ENCODE measurements at places on chromosomes 3 and 15.

- no peak for DNase-seq
Observed at GRCh38 chr15:69826819-69827175, 270.9 kb downstream of the TLE3 start.

- no peak for DNase-seq
Observed at GRCh38 chr3:102235679-102236078, 199.1 kb upstream of the ZPLD1 start.

GRCh38 chr3:37402351-37402750 is 228.0 kb upstream of the LRRFIP2 start:
- no peak for DNase-seq

GRCh38 chr3:163779396-163780344 is 1298.6 kb downstream of the SI start:
- no peak for DNase-seq

DNA sequence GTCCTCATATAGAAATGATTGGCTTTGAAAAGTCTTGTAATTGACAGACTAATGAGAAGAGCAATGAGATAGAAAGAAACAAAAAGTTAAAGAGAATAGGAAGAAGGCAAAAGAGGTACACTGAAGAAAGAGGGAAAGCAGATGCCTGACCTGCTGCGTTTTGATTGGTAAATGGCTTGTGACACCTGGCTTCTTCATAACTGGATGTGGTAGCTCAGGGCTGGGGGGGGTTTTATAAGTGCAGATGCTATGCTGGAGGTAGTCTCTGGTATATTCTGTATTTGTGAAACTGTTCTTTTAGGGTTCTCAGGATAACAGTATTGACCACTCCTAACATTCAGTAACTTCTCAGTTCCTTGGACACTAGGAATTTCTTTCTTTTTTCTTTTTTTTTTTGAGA is 1.4 kb downstream of the STARD9 start:
- DNase-seq, result no peak

DNA sequence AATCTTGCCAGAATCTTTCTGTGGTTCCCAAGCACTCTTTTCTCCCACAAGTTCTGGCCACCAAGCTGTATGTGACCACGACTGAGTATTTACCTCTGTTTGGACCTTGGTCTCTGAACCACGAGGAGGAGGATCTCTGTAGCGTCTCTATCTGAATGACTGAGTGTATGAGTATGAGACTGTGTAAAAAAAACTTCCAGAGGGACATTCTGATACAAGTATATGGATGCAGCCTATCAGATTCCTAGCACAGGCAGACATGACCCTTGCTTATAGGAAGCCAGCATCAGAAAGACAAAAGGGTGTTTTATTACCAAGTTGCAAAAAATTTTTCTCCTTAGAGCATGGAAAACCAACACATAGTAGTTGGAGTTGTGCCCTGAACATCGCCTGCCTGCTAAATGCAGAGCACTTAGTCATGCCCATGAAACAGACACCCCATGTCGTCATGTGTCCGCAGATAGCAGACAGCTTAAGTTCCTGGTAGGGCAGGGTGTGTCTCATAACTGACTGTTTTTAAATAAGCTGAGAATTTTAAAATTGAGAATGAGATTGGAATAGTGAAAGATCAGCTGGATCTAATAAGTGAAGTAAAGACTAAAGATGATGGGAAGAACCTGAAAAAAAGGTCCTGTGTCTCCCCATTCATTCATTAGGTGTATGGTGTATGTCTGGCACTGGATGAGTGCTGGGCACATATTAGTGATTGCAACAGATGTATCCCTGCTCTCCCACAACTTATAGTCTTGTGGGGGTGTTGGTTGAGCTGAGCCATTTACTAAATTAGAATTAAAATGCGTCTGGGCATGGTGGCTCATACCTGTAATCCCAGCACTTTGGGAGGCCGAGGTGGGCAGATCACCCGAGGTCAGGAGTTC is 30.9 kb downstream of the DAG1 start:
- no peak for DNase-seq

- no peak for DNase-seq
Observed at GRCh38 chr15:33021806-33022389, 172.6 kb downstream of the FMN1 start.

- DNase-seq, result no peak
Observed at GRCh38 chr3:134598763-134599545, 51.9 kb downstream of the KY start.

DNA sequence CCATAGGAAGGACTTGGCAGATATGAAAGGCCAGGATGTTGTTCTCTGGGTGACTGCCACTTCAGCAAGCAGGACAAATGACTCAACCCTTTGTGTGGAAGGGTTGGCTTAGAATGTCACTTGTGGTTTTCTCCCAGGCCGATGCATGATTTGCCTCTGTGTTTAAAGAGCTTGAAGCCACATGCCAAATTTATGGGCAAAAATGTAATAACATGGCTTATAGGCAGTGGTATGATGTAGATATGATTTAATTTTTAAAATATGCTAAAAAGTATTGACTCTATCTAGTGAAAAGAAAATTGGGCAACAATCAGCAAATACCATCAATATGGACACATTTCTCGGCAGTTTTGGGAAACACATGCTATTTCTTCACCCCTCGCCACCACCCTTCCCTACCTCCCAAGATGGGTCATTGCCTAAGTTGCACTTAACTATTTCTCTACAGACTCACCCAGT is 114.6 kb downstream of the CYP19A1 start:
- no peak for DNase-seq

DNA sequence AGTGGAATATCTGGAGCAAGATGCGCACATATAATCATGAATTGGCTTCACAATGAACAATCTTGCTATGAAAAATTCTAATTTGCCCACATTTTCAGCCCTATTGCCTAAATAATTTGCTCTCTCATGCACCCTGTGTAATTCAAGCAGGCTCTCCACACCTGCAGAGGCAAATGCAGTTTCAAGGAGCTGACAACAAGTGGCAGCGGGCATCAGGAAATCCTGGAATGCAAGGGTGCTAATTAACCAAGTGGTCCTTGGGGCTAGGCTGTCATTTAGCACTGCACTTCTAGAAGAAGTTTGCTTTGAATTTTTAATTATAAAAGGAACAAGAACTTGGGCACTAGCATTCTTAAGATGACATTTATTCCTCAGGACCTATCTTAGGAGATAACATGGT is 56.3 kb upstream of the ICE2 start:
- DNase-seq, result no peak

- DNase-seq, result no peak
Observed at GRCh38 chr3:69568458-69568857, 170.8 kb upstream of the MITF start.

DNA sequence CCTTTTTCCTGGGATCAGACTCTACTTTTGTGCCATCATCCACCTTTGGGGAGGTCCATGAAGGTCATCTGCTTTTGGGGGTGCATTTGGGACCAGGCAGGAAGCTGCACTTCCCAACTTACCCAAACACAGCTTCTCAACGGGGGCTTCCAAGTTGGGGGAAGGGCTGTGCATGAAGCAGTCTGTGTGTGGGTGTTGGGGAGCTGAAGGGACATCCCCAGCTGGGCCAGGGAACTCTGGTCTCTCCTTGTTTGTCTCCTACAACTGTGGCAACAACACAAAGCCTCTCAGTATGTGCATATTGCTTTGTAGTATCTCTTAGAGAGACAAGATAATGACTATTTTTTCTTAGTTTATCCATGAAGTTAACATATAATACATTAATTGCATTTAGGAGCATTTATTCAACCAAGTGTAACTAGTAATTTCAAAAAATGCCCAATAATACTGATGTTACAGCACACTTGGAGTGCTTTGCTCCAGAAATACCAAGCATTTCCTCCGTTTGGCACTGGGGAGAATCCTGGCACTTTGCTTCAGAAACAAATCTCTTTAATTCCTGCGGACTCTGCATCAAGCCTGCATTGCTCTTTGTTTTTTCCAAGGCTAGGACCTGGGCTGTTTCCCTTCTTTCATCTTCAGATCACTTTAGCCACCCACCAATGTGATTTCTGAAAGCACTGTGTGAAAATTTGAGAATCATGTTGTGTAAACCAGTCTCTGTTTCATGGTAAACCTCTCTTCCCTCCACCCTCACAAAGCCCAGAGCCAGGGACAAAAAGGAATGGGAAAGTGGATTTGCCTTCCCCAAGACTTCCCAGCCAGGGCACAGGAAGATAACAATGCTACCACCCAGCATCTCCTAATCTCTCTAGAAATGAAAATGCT is 126.2 kb upstream of the PFN2 start:
- DNase-seq, result no peak

DNA sequence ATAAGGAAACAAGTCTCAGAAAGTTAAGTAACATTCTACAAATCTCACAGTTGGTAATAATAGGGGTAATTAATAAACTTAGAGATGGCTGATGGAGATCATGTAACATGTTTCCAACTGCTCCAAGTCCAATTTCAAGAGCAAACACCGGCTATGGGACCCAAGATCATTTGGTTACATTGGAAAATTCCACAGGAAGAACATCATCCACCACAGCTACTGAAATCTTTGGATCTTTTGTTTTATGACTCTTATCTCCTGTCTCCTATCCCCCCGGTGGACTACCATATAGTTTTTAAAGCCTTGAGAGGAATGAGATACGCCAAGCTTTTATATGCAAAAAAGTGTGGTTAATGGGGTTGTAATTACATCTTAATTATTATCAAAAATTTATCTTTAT is 216.1 kb downstream of the WNT5A start:
- no peak for DNase-seq

GRCh38 chr3:184618811-184619210 is 57.2 kb downstream of the EPHB3 start:
- DNase-seq, result no peak

DNA sequence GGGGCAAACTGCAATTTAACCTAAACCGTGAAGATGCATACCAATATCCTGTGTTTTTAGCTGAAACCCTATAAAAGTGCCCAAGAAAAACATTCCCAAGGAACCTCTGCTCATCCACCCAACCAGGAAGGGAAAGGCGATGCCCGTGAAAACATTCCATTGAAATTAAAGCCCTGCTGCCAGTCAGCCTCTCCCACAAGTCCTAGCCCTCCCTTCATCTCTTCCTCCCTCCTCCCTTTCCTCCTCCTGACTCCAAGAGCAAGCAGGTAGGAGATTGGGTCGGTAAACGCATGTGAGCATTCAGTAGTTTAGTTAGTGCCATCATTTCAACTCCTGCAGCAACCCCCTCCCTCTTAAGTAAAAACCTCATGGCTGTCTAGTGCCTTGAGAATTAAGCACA is 27.7 kb downstream of the HES1 start:
- no peak for DNase-seq

GRCh38 chr15:27805261-27806220 is 293.6 kb downstream of the OCA2 start:
- DNase-seq, result no peak

DNA sequence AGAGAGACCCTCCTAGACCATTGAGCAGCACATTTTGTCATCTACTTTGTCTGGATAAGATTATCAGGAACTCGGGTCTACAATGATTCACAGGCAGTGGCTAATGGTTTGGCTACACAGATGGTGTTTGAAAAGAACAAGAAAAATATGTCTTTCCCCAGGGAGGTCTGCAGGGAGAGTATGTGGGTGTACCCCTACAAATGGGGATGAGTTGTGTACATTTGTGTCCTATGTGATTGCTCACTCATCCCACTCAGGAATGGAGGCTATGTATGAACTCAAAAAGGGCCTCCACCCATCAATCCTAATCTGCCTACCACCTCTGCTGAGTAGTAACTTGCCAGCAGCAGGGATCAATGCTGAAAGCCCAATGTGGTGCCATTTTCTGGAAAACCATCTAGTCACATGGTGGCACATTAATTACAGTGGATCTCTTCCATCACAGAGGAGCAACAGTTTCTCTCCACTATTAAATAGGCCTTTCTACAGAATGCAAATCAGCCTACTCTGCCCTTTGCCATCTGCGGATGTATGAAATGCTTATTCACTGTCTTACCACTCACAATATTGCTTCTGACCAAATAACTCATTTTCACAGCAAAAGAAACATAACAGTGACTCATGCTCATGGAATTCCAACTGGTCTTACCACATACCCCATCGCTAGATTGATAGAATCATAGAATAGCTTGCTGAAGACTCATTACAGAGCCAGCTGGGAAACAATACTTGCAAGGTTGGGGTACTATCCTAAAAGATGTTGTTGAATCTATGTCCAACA is 48.3 kb upstream of the TRIM42 start:
- no peak for DNase-seq

DNA sequence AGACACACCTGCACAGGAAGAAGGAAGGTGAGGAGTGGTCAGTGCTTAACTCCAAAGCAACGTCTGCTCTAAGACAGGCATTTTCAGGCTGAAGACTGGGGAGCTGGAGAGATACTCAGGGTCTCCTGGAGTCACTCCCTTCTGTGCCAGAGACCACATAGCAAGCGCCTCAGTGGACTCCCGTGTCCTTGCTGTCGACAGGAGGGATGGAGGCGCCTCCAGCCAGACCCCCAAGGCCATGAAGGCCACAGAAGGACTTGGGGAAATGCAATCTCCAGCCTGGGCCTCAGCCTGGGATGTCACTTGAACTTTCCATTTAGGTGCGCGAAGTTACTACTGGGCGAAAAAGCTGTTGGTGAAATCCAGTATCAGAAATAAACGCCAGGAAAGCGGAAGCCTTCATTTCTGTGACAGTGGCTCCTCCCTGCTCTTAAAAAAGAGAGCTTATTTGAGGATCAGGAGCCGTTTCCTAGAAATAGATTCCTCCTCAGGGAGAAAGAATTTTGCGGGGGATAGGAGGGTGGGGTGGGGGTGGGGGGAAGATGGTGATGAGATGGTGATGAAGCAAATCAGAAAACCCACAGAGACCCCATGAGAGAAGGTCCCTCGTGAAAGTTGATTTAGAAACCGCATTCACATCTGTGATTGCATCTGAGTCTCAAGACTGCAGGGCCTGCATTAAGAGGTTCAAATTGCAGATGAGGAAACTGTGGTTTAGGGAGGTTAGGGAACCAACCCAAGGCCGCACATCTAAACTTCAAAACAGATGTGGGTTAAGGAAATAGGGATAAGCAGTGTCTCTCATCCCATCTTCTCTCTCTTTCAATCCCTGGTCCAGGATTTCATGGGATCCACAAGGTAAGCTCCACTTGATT is 78.8 kb downstream of the ATP2B2 start:
- DNase-seq, result no peak

DNA sequence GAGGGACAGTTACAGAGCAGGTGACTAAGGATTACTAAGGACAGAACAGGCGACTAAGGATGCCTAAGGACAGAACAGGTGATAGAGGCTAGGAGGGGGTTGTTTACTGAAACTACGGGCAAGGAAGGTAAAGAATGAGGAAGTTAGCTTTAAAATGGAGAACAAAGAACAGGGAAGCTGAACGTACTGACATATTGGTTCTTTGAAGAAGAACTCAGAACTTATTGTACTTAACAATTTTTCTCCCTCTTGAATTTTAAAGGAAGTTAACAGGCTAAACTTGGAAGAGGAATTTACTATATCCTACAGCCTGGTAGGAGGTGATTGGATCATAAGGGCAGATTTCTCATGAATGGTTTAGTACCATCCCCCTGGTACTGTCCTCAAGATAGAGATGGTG is 290.2 kb downstream of the SHQ1 start:
- no peak for DNase-seq

GRCh38 chr3:64046592-64046991 is 23.3 kb upstream of the PSMD6 start:
- no peak for DNase-seq

GRCh38 chr3:61829722-61830350 is 268.5 kb downstream of the PTPRG start:
- DNase-seq, result no peak
